ENCODE measurements at places on chromosomes 1 and 21.

DNA sequence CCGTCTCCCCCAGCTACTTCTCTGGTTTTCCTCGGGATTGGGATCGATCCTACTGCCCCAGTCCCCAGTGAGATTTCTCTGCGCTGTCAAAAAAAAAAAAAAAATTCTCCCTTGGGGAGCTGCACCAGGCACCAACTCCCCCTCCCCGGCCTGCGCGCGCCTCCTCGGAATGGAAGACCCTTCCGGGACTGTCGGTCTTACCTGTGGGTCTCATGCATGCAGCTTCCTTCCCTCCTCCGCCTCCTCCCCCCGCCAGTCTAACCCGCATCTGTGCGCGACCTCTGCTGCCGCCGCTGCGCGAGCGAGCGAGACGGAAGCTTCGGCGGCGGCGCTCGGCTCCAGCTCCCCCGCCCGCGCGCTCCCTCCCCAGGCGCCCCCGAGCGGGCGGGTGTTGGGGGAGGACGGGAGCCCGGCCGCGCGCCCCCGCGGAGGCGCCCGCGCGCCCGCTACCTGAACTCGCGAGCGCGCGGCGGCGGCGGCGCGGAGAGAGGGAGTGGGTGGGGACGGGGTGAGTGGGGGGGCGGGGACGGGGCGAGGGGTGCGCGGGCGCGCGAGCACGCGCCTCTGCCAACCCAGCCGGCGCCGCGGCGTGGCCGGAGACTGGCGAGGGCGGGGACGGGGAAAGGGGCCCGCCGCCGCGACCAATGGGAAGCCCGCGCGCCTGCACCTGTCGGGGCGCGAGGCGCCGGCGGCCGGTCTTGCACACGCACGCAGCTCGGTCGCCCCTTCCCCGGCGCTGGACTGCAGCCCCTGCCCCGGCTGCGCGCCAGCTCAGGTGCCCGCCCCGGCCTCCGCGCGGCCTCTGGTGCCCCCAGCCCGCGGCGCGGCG lies at the start of gene SUSD4:
SUSD4 (minus strand) TSS at position 321 of the 829 bp plus-strand sequence. CDS start 751 bp downstream, outside the sequence.
- DNase-seq: peak; percentile 45

DNA sequence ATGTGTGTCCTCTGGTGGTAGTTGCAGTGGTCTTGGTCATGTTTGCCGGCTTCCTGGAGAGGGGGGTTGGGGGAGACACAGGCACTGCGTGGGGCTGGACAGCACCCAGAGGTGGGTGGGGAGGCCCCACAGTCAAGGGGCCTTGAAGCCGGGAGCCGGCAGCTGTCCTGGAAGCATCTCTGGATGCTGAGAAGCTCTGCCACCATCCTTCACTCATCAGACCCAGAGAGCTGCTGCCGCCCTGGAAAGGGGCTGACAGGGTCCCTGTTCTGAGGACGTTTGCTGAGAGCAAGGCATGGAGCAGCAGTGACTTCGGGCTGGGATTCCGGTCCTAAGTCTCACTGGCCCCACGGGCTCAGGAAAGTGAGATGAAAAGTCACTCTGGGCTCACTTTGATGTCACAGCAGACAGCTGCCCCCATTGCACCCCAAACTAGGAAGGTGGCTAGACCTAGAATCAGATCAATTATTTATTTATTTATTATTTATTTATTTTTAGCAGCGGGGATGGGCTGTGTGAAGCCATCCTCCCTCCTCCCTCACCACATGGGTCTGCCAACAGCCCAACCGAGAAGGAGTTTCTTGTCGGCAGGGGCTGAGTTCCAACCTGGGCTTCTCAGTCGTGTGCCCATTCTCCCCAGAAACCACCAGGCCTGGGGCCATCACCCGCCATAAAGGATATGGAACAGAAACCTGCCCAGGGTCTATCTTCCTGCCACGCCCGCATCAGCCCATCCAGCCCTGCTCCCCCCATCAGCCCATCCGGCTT lies 547.4 kb downstream of the PTPRU start:
- DNase-seq: no peak

DNA sequence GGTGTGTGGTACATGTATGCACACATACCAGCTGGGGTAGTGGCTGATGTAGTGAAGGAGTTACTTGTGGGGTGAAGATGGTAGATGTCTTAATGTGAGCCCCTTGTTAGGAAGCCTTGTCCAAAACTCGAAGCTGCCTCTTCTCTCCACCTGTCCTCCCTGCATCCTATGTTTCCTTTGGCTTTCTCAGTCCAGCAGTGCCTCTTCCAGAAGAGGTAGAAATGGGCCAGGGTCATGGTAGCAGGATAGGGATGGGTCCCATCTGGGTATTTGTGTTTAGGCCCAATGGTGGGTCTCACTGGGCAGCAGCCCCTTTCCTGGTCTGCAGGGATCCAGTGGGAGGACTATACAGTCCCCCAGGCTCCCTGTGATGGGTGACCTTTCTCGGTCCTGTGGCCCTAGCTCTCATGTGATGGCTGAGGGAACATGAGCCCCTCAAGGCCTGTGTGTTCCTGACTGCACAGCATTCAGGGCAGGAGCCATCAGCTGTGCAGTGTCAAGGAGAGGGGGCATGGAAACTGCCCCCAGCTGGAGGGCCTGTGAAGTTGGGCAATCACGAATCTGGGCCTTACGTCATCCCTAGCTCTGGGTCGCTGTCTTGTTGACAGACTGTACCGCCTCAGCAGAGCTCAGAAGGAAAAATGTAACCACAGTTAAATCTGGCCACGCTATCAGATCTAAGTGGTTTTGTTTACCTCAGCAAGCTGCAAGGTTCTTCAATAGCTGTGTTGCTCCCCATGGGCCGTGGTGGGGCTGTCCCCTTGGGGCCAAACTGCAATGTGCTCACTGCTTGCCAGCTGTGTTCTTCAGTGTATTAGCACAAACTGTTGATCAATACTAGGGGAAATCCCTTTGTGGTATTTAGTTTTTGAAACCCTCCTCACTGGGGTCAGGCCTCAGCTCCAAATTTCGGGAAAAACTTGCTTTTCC lies 82.7 kb downstream of the NOS1AP start:
- DNase-seq: no peak

DNA sequence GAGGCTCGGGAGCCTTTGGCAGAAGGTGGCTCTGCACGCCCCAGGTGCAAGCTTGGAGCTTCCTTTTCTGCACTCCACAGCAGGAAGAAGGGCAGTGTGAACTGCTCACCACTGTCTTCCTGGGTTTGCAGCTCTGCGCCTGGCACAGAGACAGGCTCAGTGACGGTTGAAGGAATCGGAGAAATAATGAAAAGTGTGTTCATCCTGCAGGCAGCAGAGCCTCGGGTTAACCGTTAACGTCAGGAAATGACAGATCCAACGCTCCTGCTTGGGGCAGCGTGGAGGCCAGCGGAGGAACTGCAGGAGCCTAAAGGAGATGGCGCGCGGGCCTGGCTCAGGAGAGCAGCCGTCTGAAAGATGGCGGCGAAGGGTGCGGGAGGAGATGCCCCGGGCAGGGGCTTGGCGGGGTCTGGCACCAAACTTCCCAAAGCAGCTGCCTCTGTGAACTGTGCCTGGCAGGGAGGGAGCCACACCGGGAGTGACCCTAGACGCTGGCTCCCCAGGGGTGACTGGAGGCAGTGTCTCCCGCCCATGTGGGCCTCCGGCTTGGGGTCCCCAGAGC lies 10.9 kb upstream of the SAMD11 start:
- DNase-seq: no peak

GRCh38 chr1:229433364-229434004 lies 410 bp downstream of the ACTA1 start:
- DNase-seq: no peak

DNA sequence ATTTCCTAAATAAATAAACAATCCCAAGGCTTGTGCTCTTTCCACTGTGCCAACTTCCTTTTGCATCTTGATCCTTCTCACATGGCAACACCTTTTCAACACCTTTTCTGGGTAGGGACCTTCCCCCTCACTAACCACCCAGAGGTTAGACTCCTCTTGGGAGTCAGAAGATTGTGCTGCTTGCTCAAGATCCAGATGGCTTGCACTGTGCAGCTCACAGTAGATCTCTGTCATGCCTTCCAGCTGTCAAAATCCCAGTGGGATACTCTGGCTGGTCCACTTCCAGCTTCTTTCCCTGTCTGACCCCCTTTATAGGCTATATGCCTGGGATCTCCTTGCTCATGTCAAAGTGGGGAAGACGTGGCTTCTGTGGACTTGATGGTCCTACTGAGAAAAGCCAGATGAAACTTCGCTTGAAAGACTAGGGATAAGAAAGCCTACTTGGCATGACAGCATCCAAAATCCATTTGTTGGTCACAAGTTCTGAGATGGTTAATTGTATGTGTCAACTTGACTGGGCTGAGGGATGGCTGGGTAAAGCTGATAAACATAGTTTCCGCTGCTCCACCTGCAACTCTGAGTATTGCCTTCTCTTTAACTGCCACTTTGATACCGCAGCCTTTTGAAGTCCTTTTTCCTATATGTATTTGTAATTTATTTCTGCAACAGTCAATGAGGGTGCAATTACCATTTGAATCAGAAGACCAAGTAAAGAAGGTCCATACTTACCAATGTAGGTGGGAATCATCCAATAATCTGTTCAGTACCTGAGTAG lies 74.5 kb downstream of the S1PR1 start:
- no peak for DNase-seq

DNA sequence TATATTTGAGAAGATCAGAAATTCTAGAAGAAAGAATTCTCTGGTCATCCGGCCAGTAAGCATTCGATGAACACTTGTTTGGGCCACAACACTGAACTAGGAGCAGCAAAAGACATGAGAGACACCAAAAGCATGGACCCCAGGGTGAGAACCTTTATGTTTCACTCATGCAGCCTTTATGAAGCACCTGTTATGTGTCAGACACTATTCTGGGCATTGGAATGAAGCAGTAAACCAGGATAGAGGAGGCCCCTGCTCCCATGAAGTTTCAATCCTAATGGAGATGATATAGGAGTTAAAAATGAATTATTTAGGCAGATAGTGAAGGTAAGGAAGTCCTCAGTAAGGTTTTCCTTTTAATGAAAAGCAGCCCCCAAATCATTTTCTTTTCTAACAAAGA lies 43.6 kb downstream of the OLFML3 start:
- no peak for DNase-seq

GRCh38 chr1:233364026-233364425 lies 36.5 kb downstream of the MAP3K21 start:
- no peak for DNase-seq

All from stimulated activated CD8-positive, alpha-beta memory T cell treated with anti-CD3 and anti-CD28 coated beads, Interleukin-4, amount 100 ng/mL, for 4 hours (primary cell).